Stimulated activated CD4-positive, alpha-beta T cell treated with anti-CD3 and anti-CD28 coated beads, Interleukin-1b, Interleukin-23, amount 100 ng/mL, for 24 hours (primary cell): ENCODE measurements at places on chromosomes 1 and 21.

DNA sequence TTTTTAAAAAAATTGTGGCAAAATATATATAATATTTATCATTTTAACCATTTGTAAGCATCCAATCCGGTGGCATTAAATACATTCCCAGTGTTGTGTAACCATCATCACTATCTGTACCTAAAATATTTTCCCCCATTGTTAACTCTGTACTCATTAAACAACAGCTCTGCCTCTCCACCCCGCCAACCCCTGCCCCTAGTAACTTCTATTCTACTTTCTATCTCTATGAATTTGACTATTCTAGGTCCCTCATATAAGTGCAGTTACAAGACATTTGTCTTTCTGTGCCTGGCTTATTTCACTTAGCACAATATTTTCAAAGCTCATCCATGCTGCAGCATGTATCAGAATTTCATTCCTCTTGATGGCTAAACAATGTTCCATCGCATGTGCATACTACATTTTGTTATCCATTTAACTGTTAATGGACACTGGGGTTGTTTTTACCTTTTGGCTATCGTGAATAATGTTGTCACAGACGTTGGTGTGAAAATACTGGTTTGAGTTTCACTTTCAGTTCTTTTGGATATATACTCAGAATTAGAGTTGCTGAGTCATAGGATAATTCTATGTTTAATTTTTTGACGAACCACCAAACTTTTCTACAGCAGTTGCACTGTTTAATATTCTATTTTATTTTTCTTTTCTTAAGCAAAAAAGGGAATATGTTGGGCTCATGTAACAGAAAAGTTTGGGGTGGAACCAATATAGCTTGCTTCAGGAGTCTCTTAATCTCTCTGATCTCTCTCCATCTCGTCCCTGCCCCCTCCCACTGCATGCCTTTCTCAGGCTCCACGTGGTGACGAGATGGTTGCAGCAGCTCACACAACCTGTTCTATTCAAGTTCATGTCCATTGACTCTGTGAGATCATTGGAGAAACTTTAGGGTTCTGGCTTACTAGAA is 25.2 kb upstream of the RCAN1 start:
- no peak for DNase-seq

GRCh38 chr1:153928245-153928644 is 5.5 kb upstream of the GATAD2B start:
- no peak for DNase-seq

GRCh38 chr1:44628962-44629756 is 45.1 kb downstream of the TMEM53 start:
- DNase-seq: no peak

GRCh38 chr1:171142416-171143385 is 42.4 kb upstream of the FMO2 start:
- no peak for DNase-seq

DNA sequence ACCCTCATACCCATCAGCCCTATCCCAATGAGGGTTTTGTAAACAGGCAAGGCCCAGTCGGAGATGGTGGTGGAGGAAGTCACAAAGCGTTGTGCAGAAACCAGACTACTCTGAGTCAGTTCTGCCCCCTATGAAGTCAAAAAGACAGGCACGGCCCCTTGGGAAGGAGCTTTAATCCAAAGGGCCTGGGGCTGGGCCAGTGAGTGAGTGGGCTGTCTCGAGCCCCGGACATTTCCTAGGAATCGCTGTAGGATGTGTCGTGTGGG is 442 bp upstream of the AHCYL1 start:
- DNase-seq: no peak

GRCh38 chr21:42556960-42557359 is 43.3 kb downstream of the SLC37A1 start:
- no peak for DNase-seq

DNA sequence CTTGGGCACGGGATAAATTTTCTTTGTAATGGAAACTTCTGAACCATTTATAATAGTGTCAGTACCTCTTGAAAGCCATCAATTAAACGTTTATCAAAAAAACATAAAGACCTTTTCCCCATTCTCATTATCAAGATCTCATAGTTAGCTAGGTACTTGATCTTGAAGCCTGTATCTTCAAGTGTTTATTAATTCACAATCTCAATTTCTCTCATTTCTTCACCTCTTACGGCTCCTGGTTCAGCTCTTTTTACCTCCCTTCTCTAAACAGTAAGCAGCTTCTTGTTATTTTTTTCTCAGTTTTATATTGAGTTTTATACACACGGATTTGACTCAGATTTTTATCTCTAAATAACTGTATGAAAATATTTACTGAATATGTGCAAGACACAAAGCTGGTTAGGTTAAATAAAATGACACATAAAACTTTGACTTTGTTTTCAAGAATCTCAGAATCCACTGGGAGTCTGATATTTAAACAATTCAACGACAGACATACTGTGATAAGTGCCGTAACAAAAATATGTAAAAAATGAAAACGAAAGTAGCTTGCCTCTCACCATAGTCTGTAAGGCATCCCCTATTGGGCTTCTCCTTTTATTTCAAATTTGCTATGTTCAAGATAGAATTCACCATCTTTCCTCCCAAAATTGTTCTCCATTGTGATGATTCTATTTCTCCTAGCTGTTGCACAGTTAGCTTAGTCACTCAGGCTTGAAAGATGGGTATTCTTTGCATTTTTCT is 411.6 kb upstream of the ZRANB2 start:
- DNase-seq: no peak

DNA sequence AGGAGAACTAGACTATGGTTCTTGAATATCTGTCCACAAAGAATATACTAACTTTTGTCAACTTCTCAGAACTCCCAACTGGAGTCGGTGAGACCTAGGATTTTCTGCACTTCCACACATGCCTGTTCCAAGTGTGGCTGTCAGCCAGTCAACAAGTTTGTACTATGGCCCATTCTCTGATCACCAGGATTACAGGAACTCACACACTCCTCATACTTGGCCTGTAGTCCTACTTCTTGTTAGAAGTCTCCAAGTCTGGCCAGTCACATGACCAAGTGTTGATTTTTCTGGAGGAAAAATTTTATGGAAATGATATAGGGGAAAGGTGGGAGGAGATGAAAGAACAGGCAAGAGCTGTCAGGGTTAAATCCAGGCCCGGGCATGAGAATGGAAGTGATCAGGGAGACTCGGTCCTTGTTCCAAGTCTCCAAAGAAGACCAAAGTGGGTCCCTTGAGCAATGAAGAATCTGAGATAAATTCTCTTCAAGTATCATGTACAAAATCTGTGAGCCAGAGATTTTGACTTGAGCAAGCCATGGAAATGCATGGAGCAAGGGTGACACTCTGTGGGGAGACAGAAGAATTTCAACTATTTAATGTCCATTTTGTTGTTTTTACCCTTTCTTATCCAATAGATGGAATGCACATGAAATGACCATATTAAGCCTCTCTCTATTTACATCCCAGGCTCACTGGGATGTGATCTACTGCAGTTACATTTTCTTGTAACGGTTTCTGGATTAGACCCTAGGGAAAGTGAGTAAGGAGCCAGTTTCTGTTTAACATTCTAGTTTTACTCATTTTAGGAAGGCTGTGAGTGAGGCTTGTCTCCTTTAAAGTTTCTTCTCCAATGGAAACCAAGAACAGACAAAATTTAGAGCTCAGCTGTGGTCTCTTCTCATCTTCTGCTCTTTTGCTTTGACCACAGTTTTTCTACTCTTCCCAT is 320.9 kb downstream of the ASTN1 start:
- no peak for DNase-seq

- DNase-seq: no peak
Observed at GRCh38 chr1:93578911-93579825, 102.5 kb downstream of the BCAR3 start.

DNA sequence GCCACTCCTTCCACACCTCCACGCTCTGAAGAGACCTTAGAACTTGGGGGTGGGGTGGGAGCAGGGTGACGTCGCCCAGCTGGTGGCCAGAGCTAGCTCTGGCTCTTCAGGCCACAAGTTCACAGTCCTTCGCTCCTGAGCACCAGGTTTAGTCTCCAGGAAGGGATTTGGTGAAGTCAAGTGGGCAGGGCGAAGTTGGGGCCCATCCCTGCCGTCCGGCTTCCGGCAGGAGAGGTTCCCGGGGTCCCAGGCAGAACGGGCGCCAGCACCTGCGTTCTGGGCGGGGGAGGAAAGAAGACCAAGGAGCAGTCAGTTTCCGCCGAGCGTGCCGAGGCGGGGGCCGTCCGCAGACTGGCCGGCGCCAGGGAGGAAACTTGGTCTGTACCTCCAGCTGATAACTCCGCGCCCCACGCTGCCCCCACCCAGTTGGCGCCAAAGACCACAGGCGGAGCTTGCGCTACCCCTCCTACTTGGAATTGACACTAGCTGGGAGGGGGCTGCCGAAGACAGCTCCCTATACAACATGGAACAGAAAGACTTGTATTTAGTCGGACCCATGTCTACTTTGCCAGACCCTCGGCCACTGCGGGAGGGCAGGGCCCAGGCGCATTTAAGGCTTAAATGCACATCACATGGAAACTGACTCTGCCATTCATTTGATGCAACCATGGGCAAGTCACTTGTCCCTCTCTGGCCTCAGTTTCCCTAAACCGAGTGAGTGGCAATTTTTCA is 995 bp downstream of the ID3 start:
- no peak for DNase-seq

DNA sequence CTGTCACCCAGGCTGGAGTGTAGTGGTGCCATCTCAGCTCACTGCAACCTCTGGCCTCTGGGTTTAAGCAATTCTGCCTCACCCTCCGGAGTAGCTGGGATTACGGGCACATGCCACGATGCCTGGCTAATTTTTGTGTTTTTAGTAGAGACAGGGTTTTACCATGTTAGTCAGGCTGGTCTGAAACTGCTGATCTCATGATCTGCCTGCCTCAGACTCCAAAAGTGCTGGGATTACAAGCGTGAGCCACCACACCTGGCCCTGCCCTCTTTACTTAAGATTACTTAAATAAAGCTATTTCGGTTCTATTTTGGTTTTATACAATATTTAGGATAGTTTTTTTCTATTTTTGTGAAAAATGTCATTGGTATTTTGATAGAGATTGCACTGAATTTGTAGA is 15.3 kb upstream of the KCTD3 start:
- DNase-seq: no peak

DNA sequence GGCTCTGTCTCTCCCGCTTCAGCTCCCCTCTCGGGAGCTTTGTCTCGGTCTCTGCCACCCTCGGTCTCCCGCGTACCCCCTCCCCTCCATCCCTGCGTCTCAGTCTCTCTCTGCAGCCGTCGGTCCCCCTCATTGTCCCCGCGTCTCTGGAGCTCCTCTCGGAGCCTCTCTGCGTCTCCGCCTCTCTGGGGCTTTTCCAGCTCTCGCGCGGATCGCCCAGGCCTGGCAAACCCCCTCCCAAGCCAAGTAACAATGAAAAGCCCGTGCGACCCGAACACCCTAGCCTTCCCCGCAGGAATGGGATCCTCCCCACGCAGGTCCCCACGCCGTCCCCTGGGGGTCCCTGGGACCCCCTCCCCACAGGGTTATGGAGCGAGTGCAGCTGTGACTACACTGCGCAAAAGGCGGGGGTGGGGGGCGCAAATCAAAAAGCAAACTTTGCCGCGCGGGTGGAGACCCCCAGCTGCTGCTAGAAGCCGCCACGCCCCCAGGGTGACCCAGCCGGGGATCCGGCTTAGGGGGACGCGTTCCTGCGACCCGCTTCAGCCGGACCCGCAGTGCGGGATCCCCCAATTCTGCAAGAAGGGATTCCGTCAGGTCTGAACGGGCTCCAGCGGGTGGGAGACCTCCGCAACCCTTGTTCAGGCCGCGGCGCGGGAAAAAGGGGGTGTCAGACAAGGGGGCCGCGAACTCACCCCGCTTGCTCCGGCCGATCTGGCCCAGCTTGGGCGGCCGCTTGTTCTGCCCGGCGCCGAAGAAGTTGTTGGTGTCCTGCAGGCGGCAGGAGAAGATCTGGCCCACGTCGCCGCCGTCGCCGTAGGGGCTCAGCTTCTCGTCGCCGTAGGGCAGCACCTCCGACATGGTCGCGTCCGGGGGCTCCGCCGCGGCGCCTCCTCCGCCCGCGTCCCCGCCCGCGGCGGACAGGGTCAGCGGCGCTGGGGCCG is 1.2 kb downstream of the CAMK2N1 start:
- DNase-seq: no peak

DNA sequence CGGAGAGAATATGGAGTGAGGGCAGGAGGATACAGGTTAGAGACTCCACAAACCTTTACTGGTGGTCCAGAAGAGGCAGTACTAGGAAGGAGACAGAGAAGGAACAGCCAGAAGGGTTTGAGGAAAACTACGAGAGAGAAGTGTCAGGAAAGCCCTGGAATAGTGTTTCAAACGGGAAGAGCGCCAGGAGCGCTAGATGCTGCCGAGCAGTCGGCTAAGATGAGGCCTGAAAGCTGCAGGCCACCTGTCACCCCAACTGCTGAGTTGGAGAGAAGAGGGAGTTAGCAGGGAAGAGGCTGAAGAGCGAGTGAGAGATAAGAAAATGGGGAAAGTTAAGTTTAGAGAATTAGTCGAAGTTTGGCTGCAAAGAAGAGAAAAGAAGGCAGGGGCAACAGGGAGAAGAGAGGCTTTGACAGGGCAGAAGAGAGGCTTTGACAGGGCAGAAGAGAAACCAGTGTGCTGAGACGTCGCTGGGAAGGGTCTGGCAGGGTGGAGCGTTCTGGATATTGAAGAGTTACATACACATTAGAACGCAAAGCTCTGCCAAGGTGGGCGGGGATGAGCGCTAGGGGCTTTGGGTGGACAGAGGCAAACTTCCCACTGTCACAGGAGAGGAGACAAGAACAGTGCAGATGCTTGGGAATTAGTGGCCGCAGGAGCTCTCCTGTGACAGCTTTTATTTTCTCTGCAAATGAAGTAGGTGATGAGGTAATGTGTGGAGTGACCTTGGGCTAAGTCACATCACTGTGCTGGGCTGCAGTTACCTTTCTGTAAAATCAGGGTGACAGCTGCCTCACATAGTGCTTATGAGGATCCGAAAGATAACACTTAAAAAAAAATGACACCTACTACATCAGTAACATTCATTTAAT is 31.2 kb downstream of the PCSK9 start:
- DNase-seq: no peak

- DNase-seq: no peak
Observed at GRCh38 chr1:173122958-173123852, 72.5 kb upstream of the TNFSF18 start.

DNA sequence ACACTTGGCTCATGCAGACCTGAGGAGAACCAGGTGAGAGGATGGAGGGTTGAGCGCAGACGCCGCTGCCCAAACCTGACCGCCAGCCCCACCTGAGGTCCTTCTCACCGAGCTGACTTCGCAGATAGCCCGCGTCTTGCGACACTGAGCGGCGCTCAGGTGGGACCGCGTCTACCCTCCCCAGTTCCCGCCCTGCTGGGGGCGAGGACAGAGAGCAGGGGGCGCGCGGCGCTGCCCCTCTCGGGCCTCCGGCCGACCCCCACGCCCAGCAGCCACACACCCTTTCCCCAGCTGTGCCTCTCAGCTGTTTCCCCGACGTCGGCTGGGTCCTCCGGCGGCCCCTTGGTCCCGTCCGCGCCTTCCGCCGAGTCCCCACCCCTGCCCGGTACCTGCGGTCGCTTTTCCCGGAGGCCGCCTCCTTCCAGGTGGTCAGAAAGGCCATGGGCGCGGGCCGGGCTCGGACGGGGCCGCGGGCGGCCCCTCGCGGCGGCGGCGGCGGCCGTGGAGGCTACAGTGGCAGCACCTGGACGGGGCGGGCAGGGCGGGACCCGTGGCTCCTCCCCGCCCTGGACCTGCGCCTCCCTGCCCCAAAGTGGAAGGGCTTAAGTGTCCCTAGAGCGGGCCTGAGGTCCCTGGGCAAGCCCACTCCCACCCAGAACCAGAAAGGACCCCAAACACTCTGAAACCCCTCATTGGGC is 14.4 kb upstream of the TTC39A start:
- no peak for DNase-seq

- DNase-seq: no peak
Observed at GRCh38 chr21:38114717-38115333, 142.0 kb upstream of the KCNJ15 start.

GRCh38 chr1:190608282-190608681 is 130.6 kb upstream of the BRINP3 start:
- no peak for DNase-seq

GRCh38 chr1:12065872-12066271 is 2.8 kb downstream of the TNFRSF8 start:
- no peak for DNase-seq
